ENCODE measurements at places on chromosomes 3 and 15.

- no peak for DNase-seq
These were observed 59.9 kb upstream of the KLF13 start for GRCh38 chr15:31266712-31267111.

- no peak for DNase-seq
These were observed 34.8 kb downstream of the CCNL1 start for GRCh38 chr3:157125101-157125500.

GRCh38 chr3:82973791-82974190, 1212.3 kb upstream of the GBE1 start:
- DNase-seq, result no peak

GRCh38 chr3:195899701-195900435, 8.5 kb downstream of the TNK2 start:
- no peak for DNase-seq

GRCh38 chr3:15063238-15063637, 1.9 kb downstream of the MRPS25 start:
- no peak for DNase-seq

- DNase-seq, result no peak
These were observed 287.3 kb downstream of the XXYLT1 start for GRCh38 chr3:194983620-194984019.

DNA sequence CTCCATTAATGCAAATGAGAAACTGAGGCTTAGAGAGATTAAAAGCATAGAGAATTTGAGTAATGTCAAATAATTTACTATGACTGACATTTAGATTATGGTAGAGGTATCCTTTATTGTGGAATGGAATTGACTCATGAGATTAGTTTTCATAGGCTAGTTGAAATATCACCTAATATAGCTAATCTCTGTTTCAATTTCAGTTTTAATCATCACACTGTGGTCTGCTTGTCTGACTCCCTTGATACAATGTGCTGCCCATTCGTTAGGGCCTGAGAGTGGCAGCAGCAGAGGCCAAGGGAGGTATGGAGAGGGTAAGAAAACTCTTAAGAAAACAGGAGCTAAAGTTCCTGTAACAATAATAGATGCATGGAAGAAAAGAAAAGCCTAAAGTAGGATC, 13.2 kb upstream of the ZBTB20 start:
- no peak for DNase-seq

DNA sequence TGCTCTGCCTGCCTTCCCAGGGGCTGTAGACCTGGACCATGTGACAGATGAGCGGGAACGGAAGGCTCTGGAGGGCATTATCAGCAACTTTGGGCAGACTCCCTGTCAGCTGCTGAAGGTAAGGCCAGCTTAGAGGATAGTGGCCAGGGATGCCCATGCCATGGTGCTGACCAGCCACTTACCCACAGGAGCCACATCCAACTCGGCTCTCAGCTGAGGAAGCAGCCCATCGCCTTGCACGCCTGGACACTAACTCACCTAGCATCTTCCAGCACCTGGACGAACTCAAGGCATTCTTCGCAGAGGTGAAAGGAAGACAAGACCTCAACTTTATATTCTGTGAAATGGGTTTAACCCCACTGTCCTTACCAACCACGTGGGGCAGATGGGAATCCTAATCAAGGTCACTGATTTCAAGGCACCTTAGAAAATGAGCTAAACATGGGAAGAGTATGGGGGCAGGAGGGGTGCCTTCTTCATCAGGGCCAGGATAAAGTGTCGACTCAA, 26.7 kb downstream of the NBEAL2 start:
- no peak for DNase-seq

DNA sequence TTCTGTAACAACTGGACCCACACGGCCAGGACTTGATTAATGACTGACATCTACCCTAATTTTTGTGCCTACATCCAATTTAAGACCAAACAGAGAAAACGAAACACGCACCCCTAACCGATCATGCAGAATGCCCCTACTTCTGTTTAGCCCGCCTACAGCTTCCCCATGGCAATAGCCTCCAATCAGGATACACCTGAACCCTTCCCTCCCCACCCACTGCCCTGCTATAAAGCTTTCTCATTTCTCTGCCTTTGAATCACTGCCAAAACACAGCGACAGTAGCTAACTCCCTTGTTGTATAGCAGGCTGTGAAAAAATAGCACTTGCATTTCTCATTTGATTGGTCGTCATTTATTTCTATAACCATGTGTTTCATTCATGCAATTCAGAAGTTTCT, 45.2 kb upstream of the DPPA4 start:
- DNase-seq, result no peak

GRCh38 chr3:134857776-134858362, 62.8 kb downstream of the EPHB1 start:
- no peak for DNase-seq

DNA sequence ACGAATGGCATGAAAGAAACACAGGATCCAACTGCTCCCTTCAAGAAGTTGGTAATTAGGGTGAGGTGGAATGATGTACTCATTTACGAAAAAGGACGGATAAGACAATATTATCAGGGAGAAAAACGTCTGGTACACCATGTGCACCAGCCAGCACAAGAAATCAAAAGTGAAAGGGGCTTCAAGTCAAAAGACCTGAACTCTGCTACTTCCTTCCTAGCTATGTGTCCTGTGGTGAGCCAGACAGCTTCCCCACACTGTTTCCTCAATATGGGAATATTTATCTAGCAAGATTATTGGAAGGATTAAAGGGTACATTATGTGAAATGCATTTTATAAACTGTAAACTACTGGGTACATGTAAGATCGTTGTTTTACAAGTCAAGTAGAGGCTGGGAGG, 33.9 kb downstream of the RAB27A start:
- DNase-seq, result no peak

DNA sequence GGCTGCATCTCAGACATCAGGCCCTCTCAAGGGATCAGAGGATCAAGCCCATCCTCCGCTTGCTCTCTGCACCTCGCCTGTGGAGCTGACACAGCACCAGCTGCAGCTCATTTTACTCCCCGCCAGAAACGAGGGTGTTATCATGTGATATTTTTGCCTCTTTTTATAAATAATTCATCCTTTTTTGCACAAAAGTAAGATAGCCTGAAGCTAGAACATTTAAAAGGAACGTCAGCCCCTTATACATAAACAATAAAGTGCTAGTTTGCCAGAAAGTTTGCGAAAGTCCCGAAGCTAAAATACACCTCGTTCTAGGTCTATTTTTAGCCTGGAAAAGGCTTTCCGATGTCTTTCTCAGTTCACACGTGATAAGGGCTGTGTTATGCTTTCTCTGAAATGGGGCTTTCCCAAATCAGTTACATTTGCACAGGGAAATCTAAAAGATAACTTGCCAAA, 9.6 kb upstream of the FAM174B start:
- no peak for DNase-seq

DNA sequence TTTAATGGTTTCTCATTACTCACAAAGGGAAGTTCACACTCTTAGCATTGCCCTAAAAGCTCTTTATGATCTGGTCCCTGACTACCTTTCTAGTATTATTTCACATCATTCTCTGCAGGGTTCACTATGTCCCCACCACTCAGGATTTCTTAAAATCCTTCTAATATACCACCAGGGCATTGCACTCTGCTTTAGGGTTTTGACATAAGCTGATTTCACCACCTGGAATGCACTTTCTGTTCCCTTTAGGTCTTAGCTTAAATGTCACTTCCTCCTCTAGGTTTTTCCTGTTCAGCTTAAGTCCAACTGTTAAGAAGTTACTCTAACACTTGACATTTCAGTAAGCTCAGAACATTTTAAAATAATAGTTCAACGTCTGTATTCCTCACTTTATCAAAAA, 81.7 kb downstream of the HCN4 start:
- no peak for DNase-seq

DNA sequence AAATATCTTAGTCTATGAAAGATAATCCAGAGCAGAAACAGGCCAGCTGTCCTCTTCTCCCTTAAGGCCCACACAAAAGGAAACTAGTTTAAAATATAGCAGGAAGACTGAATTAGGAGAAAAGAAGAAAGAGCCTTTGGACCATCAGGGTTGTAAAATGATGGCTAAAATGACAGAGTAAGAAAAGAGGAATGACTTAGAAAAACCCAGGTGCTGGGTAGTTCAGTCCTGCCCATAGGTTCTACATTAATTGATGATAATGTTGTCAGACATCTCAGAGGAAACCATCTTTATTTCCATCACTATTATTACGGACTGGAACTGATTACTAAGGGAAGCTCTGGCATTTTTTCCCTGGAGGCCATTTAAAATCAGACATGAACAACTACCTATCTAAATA, 142.8 kb upstream of the STT3B start:
- DNase-seq, result no peak

GRCh38 chr15:78761020-78761419, 50.2 kb downstream of the ADAMTS7 start:
- no peak for DNase-seq

GRCh38 chr15:35060591-35060990, 24.5 kb downstream of the NANOGP8 start:
- no peak for DNase-seq

DNA sequence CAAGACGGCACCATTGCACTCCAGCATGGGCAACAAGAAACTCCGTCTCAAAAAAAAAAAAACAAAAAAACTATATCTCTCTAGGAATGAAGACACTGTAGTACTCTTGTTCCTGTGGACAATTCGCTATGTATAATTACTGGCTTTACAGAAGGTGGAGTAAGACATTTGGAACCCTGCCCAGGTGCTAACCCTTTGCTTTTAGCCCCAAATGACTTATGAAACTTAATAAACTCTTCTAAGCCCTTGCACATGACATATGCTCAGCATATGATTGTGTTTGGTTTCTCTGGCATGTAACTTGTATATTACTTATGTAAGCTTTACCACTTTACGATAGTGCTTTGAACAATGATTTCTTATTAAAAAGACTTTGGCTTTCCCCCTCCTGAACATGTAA, 27.3 kb upstream of the PRTG start:
- DNase-seq, result no peak

- no peak for DNase-seq
These were observed 36.4 kb downstream of the WWTR1 start for GRCh38 chr3:149621218-149622005.

DNA sequence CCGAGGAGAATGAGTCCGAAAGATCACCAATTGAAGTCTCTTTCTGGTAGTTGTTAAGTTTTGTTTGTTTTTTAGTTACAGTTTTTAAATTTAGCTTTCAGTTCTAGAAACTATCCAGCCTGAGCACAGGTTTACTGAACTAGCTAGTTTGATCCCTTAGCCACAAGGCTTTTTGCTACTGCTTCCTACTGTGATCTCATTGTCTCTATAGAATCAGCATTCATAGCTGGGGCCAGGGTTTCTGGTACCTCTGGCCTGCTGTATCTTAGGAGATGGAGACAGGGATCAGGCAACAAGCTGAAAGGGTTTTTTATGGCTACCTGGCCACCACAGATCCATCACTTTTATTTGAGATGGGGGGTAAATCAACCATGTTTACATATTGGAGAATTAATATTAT, 37.0 kb downstream of the GOLM2 start:
- no peak for DNase-seq

GRCh38 chr3:42983927-42984326, 4.8 kb downstream of the GASK1A start:
- DNase-seq, result no peak

GRCh38 chr15:78414621-78415250, 23.3 kb upstream of the IREB2 start:
- peak; percentile 93 for DNase-seq

DNA sequence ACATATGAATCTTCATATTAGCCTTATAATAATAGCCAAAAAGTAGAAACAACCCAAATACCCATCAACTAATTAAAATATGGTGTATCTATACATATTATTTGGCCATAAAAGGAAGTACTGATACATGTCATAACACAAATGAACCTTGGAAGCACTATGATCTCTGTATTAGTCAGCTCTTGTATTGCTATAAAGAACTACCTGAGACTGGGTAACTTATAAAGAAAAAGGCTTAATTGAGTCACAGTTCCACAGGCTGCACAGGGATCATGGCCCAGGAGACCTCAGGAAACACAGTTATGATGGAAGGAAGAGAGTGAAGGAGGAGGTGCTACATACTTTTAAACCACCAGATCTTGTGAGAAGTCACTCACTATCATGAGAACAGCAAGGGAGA, 16.0 kb upstream of the CCR2 start:
- DNase-seq, result no peak

DNA sequence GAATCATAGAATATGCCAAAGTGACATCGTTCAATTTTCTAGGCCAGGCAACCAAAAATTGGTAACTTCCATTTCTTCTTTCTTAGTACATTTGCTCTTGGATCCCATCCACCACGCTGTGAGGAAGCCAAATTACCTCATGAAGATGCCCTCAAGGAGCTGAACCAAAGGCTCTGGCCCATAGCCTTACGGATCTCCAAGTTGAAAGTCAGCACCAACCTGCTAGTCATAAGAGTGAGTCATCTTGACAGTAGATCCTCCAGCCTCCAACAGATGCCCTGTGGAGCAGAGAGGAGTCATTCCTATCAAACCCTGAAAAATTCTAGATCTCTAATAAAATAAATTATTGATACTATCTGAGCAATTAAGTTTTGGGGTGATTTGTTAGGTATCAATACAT, 322.5 kb upstream of the COL8A1 start:
- DNase-seq, result no peak

GRCh38 chr3:101940521-101941317, 91.4 kb downstream of the NFKBIZ start:
- DNase-seq, result no peak

- DNase-seq, result no peak
These were observed 878 bp downstream of the SPPL2A start for GRCh38 chr15:50764461-50765194.

- no peak for DNase-seq
These were observed 9.2 kb downstream of the SKIC8 start for GRCh38 chr15:78290222-78290621.

DNA sequence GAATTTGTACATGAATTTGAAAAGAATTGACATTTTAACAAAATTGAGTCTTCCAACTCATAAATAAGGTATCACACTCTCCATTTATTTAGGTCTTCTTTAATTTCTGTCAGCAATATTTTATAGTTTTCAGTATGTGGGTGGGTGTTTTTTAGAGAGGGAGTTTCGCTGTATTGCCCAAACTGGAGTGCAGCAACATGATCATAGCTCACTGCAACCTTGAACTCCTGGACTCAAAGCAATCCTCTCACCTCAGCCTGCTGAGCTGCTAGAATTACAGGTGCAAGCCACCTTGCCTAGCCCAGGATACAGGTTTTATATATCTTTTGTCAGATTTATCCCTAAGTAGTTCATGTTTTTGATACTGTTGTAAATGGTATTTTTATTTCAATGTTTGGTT, 4.6 kb downstream of the WDR93 start:
- DNase-seq, result no peak

DNA sequence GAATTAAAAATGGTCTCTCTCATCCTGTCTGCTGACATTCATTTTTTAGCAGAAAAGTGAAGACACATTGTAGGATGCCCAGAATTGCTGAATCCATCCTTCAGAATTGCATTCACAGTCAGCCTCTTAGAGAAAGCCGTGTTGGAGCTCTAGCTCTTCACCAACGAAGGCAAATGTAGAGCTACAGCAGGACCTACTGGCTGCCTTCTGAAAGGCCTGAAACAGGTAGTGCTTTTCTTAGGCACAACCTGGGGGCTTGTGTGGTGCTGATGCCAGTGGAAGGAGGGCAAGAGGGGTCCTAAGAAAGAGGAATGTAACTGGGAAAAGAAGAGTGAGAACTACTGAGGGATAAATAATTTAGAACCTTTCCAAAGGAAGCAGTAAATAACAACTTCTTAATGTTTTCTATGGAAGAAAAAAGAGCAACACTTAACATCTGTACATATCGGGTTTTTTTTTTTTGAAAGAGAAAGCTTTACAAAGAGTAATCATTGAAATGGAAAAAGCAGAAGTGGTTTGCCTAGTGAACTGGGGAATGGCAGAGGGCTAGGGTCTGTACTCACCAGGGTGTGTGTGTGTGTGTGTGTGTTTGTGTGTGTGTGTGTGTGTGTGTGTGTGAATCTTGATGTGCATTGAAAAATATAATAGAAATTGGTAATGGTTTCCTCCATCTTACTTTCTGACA, 297.8 kb downstream of the SATB1 start:
- no peak for DNase-seq
